LoVo (cell line): ENCODE measurements at places on chromosomes 3 and 15.

DNA sequence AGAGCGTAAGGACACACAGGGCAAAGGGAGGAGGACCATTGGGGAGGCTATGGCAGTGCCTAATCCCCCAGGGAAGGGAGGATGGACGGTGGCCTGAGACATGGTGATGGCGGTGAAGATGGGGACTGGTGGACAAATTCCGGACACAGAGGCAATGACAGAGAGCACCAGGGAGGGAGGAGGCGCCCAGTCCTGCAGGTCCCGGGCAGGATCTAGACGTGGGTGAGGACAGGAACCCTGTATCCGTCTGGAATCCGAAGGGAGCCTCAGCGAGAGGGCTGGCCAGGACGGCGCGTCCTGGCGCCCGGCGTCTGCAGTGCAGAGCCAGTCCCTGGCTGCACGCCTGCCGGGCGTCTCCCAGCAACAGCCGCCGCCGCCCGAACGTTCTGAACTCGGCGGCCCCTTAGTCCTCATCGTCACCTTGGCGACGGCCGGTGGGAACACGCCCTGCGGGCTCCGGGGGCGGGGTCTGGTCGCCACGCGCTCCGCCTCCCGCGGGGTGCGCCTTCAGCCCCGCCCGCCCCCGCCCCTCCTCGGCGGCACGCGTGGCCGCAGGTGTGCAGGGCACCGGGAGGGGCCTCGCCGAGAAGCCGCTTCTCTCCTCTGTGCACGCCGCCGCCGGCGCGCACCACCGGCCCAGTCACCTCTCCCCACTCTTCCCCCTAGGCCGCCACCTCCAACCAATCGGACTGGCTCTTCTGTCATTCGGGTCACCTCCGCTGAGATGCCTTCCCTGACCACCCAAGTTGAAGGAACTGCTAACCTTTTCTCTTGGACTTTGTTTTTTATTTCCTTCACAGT is 11.6 kb downstream of the XIRP1 start:
- peak; percentile 91 for DNase-seq

DNA sequence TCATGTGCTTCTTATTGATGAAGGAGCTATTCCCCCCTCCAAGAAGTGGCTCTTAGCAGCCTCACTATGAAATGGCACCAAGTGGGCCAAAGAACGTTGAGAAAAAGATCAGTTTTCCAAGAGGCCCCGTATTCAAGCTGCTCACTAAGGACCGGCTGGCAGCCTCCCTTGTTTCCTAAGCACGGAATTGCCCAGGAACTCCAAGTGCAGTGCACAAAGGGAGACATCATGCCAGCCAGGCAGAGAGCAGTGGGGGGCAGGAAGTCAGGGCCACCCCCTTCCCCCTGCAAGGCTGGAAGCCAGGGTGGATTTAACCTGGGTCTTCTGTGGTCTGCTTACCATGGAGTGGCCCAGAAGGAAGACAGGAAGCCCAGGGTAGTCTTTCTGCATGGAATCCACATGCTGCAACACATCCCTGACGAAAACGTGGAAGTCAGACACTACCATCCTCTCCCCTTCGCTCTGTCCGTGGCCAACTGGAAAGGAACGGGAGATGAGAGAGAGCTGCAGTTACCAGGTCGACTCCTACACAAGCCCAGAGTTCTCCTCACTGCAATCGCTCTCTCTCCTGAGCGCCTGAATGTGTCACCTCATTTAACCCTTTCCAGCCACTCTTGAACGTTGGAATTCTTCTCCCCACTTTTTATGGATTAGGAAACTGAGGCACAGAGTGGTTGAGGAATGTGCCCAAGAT is 49.5 kb downstream of the ABTB1 start:
- DNase-seq = no peak

- no peak for DNase-seq
Observed at GRCh38 chr3:135806317-135806716, 159.2 kb upstream of the PPP2R3A start.

DNA sequence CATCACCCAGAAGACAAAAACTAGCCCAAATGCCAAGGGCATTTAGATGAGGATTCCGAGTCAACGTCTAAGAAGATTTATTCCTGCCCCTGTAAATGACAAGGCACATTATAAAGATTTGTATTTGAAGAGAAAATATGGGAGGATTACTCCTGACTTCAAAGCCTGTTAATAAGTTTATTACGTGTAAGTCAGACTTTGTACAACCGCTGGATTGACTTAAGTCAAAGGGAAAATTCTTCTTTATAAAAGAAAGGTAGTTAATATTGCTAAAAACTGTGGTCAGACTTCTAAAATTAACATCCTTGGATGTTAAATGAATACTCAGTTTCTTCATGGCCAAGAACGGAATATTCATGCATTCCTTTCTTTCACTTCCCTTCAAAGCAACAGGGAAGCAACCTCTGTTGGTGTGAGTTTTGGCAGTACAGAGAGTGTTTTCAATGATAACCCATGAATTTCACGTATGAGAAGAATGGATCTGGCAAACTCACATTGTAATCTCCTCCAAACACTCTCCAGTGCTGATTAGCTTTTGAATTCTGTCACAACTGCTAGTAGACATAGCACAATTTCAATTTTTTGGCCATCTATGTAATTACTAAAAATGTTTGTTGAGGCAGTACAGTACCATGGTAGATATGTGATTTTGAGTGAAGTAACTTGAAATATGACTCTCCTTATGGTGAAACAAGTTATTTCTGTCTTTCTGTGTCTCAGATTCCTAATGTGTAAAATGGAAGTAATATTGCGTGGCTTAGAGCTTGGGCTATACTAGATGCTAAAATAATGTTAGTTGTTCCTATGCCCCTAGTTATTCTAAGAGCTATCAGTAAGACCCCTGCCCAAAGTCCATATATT is 62.0 kb downstream of the PLD1 start:
- no peak for DNase-seq

DNA sequence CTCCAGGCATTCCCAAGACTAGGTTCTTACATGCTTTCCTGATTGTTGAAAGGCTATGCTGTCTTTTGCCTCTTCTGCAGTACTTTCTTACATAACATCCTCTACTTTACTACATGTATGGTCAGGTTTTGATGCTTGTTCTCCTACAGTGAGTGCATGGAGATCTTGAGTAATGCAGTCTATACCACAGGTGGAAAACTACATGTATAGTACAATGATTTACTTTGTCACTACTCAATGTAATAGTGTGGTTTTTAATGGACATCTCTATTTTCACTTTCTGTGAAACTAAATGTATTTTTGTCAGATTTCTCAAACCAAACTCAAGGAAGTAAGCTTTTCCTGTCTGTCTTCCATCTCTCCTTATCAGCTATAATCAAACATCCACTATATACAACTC is 657.0 kb downstream of the TUSC7 start:
- DNase-seq = no peak

DNA sequence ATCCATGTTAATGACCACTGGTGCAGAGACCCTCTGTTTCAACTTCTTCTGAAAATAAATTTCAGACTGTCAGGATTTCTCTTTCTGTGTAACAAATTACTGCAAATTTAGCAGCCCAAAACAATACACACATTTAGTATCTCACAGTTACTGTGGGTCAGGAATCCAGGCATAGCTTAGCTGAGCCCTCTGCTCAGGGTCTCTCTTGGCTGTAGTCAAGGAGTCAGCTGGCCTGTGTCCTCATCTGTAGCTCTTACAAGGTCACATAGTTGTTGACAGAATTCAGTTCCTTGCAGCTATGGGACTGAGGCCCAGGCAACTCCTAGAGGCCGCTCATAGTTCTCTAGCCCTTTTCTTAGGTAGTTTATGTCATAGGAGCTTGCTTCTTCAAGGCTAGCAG is 51.9 kb downstream of the NKIRAS1 start:
- DNase-seq = no peak

- no peak for DNase-seq
Observed at GRCh38 chr3:124818398-124819091, 68.6 kb downstream of the ITGB5 start.

- no peak for DNase-seq
Observed at GRCh38 chr3:82473864-82474541, 712.6 kb upstream of the GBE1 start.

- no peak for DNase-seq
Observed at GRCh38 chr3:177361081-177361938, 164.0 kb upstream of the TBL1XR1 start.

DNA sequence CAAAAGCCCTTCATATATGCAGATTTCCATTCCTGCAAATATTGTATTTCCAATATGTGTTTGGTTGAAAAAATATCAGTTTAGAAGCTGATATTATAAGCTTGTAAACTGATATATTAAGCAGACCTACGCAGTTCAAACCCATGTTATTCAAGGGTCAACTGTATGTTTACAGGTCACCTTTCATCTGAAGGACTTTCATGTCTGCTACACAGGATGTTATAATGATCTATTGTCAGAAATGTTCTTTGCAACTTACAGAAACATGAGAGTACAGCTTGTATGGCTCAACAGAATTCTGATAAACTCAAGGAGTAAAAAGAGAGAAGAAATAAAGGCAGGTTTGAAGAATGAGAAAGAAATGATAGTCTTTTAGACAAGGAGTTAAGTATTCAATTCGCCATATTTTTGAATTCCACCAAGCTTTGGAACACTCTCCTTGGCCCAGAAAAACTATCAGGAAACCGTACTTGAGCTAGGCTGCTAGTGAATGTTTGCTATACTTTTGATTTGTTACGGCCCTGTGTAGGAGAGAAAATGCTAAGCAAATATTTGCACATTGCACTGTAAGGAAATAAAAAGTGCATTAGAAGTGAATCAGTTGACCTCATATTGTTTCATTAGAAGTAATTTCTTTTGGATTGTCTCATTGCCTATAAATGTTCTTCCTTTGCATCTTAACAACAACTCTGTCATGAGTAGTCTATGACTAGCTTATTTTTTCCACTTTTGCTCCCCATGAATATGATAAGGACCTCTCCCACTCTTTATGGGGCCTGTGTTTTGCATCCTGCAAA is 81.2 kb downstream of the NEK11 start:
- DNase-seq = peak; percentile 7

DNA sequence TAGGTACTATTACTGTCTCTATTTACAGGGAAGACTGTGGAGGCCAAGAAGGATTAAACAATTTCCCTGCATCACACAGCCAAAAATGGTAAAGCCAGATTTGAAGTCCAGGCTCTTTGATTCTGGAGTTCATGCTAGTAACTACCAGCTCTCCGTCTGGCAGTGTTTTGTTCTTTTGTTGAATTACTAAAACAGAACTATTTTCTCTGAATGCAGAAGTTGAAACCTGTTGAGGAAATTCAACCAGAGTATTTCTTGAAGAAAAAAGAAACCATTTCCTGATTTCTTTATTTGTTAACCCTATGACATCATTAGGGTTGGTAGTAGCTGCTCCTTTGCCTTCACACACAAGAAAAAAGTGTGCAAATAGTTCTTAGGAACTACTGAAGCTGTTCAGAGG is 34.3 kb downstream of the CRTC3 start:
- no peak for DNase-seq

GRCh38 chr3:107942244-107942643 is 148.6 kb downstream of the CD47 start:
- DNase-seq = no peak

DNA sequence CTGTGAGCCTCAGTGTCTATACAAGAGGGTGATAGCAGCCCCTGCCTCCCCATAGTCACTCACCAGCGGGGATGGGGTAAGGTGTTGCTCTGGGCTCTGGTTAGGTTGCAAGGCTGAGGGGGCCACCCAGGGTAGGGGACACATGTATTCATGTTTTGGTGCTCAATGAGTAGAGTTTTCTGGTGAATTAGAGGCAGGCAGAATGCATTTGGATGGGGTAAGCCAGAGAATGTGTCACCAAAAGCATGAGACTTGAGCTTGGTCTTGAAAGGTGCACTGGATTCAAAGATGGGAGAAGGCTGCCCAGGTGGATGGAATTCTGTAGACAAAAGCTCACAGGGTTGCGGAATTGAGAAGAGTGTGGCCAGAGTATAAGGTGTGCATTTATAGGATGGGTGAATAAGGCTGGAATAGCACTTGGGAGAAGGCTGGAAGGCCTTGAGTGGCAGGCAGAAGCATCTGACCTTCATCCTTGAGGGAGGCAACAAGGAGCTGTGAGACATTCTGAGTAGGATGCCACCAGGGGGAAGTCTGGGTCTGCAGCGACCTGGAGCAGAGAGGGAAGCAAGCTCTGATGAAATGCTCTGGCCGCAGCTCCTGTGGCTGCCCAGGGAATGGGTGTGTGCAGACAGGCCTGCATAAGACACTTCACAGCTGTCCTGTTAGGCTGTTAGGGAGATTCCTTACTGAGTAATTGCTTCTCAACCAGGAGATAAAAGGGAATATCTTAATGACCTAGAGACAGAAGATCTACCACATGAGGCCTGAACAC is 149.6 kb downstream of the CHDH start:
- no peak for DNase-seq

DNA sequence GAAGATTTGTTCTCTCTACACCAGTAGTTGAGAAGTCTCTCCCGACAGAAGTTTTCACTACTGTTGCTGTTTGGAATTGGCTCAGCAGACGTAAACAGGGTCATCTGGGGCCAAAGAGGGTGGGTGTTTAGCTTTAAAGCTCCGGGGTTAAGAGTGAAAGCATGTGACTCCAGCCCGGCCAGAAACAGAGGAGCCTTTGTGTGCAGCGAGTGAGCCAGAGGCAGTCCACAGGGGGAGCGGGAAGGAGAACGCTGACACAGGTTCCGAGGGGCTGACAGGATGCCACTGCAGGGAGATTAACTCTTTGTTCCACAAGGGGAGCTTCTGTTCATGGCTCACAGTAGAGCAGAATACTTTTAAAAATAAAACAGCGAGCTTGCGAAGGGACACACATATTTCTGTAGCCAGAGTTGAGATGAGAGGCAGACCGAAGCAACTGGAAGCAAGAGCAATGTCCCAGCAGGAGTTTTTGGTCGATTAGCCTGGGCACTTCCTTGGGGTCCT is 26.9 kb downstream of the BMF start:
- DNase-seq = peak; percentile 78

DNA sequence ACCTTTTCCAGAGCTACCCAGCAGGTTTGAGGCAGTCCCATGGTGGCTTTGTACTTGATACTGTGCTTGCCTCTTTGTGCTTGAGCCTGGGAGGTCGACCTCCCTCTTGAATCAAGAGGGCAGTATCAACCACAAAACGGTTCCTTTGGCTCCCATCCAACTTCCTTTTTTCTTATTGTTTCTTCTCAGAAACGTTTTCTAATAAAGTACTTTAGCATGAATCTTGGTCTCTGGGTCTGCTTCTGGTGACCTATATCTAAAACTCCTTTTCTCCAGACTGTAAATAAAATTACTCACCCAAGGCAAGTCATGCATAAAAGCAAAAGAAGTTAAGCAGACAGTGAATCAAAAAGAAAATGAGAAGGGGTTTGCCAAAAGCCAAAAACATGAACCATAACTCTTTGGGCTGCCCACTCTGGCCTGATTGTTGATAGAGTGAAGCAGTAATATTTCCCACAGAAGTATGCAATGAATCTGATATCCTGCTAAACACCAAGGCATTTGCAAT is 112.2 kb upstream of the SLC4A7 start:
- DNase-seq = no peak
